H4 (cell line): ENCODE measurements at places on chromosomes 1 and 21. TPM values are rescaled to one million over a fixed set of nuclear protein-coding genes. Genes with fewer than 3 reads are reported as not detected.

GRCh38 chr1:180311011-180311730 lies 81.1 kb downstream of the LHX4 start:
- DNase-seq: peak; percentile 18

GRCh38 chr1:114000406-114000805 lies 21.1 kb downstream of the OLFML3 start:
- DNase-seq: no peak

- no peak for DNase-seq
Measured at GRCh38 chr1:197453376-197454058, 185.5 kb downstream of the CRB1 start.

DNA sequence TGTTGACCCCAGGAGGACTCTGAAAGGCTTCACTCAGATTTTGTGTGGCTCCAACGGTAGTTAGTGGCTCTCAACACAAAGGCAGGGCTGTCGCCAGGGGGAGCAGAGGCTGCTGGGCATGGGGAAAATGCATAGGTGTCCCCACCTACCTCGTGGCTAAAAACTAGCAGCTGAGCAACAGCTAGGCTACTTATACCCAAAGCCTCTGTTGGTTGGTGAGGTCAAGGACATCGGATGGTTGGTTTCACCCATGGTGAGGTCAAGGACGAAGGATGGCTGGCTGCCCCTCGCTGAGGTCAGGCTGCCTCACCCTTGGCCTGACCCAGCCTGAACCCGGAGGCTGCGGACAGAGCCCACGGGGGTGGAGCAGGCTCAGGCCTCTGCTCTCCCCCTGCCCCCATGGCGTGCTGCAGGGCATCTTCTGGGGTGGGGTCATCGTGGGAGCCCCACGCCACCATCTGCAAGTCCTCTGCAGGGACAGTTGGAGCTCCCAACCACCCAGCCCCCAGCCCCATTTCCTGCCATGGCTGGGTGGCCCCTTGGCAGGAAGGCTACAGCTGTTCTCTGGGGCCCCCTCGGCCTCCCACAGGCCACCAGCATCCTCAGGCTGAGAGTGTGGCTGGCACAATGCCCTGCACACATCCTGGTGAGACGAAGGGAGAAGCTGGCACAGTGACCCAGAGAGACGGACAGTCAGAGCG lies 8.5 kb upstream of the GNB1 start:
- no peak for DNase-seq

DNA sequence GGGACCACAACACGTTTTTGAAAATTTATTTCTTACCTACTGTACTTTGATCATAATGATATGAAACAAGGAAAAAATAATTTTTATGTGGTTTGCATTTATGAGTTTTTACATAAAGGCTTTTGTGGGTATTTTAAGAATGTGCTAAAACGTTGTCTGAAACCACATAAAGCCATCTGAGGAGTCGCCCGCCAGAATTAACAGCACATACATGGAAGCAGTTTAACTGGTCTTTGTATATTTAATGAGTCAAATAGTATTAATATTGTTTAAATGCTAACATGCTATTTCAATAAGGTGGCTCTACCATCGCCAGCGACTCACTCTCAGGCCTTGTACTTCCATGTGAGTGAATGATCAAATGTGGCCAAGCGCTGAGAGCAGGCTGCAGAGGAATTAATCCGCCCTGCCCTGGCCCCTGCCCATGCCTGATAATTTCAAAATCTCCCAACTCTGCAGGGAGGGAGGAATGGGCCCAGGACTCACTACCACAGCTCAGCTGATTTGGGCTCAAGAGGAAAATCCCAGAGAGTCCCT lies 49.6 kb downstream of the SLC66A1 start:
- DNase-seq: no peak

DNA sequence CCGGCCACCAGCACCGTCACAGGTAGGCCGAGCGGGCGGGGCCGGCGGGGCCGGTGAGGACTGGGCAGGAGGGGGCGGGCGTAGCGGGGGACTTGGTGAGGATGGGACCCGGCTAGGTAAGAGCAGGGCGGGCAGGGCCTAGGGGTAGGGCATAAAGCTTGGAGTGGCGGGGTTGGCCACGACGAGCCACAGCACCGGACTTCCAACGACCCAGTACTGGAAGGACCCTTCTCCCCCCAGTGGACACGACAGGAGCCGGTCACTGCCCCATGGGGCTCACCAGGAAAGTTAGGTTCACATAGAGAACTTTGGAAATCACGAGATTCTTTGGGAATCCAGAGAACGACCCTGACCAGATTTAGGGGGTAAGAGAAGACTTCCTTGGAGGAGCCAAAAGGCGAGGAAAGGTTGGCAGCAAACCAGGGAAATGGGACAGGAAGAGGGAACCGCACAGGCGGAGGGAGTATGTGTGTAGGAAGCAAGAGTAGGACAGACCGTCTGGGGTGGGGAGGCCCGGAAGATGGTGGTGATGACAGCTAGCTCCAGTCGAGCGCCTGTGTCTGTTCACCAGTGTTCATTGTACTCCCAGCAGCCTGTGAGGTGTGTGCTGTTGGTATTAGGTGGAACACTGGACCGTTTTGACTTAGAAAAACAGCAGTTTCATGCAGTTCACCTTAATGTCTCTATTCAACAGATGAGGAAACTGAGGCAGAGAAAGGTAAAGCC lies 20.4 kb downstream of the ZNF362 start:
- no peak for DNase-seq

DNA sequence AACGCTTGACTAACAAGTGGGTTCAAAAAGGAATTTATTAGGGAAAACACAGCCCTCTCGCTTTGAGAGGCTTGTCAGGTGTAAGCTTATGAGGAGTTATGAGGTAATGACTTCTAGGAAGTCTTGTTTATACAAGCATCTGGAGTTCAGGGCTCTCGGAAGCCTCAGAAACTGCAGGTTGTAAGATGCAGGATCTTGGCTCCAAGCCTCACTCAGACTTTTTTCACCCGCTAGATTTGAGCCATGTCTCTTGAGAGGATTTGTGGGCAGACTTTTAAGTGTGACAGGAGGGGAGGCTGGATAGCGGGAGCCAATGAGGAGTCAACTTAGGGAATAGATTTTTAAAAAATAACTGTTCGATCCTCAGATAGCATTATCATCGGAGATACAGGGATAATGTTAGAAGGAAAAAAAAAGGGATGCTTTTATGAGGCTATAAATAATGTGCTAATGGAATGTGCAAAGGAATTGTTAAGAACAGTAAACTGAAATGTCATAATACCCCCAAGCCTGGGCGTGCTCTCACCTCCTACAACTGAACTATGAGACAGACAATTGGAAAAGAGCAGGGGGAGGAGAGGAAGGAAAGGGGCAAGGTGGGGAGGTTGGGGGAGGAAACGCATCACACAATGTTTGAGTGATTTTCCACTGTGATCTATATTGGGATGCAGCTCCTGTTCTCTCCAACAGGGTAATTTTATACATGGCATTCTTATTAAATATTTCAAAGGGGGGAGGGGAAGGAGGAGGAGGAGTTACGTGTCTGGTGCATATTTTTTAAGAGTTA lies 107.4 kb upstream of the ESRRG start:
- no peak for DNase-seq

GRCh38 chr1:238001818-238002217 lies 111.1 kb upstream of the ZP4 start:
- no peak for DNase-seq

GRCh38 chr1:185895208-185895900 lies 161.2 kb downstream of the HMCN1 start:
- DNase-seq: no peak

DNA sequence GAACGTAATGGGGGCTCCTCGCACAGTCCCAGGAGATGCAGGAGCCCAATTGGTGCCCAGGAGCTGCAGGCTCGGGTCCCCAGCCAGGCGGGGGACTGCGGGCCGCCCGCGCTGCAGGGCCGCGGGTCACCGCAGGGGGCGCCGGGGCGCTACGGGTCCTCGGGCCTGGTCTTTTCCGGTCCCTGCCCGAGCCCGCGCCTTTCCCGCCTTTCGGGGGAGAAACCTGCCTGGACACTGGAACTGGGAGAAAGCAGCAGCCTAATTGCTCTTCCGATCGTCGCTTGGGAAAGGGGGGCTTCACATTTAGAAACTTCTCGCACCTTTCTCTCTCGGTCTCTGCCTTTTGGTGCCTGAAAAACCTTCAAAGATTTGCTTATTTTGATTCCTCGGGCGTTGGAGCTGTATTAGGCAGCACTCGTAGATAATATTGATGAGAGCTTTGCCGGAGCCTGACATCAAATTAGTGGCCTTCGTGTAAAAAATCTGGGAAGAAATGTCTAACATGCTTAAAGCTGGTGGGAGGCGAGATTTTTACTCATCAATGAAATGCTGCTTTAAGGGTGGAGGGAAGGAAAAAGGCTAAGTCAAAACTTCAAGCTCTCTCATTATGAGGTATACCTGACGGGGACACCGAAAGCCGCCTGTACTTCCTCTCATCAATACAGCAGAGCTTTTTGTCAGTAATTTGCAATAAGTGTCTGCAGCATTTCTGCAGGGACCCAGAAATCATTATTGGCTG lies 12.6 kb upstream of the BARHL2 start:
- no peak for DNase-seq

DNA sequence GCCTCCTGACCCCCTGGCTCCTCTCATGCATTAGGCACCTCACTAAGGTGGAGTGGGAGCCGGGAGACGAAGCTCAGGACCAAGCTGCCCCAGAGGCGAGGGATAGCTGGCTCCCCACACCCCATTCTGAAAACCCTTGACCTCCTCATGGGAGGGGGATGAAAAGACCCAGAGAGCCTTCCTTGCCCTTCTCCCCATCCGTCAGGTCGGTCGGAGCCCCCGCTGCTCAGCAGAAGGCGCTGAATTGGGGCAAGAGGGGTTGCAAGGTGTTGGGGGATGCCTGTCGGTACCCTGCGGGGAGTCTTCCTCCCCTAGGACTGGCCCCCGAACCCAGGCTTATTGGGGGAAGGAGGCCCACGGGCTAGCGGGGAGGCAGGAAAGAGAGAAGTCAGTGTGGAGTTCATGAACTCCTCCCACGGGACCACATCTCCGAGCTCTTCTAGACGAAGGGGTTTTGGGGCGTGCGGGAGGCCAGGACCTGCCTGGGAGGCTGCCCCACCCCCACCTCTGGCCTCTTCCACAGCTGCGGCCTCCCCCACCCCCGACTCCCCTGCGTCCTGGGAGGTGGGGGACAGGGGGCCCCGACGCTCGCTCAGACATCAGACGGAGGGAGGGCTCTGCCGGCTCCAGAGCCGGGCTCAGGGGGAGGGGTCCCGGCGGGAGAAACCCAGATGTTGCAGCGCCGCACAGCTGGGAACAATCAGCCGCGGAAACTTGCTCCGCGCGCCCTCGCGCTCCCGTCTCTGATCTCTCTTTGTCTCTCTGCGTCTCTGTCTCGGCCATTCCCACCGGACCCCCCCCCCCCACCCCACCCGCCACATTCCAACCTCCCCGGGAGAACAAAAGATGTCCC lies 719 bp downstream of the MFAP2 start:
- no peak for DNase-seq

GRCh38 chr1:158485455-158485854 lies 13.4 kb downstream of the OR10R2 start:
- no peak for DNase-seq

The CELA3A gene
- not detected in 2 replicates for total RNA-seq

The C1QB gene
- not detected in 2 replicates for total RNA-seq

The OLFML2B gene
- total RNA-seq: 0.55 and 2.1 TPM in 2 replicates

The LCE3E gene
- not detected in 2 replicates for total RNA-seq

The DENND2C gene
- total RNA-seq: 0.39 and 0.62 TPM in 2 replicates

The GALE gene
- 128 and 142 TPM in 2 replicates for total RNA-seq

The ASAP3 gene
- 18.4 and 36.3 TPM in 2 replicates for total RNA-seq
